Lung (tissue), 17 donors: ENCODE measurements at places on chromosomes 11 and 22. TPM values are rescaled to one million over a fixed set of nuclear protein-coding genes. Genes with fewer than 3 reads are reported as not detected.

The GPR83 gene
- polyA plus RNA-seq = 0.10 TPM

The SMTNL1 gene
- not detected for polyA plus RNA-seq

The SERPING1 gene
- 214 TPM for polyA plus RNA-seq

The KCTD14 gene
- polyA plus RNA-seq = 24.0 TPM

The CCDC134 gene
- polyA plus RNA-seq = 4.2 TPM

The KCNC1 gene
- polyA plus RNA-seq = 0.01 TPM
